Erythroblast (primary cell): ENCODE measurements at places on chromosomes 12 and 14.

DNA sequence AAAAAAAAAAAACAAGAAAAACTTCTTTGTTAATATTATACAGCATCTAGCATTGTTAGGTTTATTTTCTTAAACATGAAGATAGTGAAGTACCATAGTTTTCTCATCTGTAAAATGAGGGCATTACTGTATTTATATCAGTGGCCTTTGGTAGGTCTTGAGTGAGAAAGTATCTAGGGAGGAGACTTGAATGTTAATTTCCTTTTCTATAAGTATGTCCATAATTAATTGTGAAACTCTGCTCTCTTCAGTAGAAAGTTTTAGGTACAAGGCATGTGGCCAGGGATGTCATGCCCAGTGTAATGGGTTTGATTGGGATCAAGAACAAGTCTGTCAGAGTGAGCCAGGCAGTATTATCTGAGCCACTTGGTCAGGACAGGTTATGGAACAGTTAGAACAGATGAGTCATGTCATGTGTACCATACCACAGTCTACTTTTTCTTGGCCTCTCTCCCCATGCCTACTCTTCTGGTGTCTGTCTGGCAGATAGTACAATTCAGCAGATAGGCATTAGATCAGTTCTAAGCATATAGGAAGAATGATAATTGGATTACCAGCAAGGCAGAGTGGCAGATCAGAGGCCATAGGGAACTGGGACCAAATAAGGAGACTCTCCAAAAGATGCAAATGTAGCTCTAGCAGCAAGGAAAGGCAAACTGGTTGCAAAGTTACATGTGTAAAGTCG lies 30.4 kb downstream of the FBXO34 start:
- DNase-seq: peak; percentile 92

DNA sequence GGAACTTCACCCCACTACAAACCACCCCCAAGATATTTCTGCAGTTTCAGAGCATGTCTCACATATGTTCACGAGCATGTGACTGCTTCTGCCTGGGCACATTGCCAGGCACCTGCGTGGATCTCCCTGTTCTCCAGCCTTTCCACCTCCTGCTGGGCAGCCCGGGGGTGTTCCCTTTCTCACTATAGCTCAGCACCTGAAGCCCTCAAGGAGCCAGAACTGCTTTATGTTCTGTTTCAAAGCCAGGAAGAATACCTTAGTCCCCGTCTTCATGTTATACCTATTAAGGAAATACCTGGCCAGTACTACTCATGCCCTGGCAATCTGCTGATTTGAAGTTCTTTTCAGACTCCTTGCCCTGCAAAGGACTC lies 4.2 kb upstream of the FGF6 start:
- DNase-seq: no peak

DNA sequence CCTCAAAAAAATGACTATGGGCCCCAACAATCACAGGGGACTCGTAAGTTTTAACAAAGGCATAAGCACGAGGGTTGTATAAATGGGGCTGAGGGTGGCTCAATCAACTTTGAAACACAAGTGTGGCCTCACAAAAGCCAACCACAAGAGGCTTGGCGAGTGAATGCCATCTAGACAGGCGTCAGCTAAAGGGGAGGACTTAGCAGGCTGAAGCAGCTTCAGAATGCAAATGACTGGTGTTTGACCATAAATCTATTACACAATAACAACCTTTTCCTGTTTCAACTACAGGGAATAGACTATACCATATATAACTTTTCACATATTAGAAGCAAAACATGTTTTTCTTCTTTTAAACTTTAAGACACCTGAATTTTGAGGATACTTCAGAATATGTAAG lies 777.9 kb downstream of the FSCB start:
- no peak for DNase-seq

DNA sequence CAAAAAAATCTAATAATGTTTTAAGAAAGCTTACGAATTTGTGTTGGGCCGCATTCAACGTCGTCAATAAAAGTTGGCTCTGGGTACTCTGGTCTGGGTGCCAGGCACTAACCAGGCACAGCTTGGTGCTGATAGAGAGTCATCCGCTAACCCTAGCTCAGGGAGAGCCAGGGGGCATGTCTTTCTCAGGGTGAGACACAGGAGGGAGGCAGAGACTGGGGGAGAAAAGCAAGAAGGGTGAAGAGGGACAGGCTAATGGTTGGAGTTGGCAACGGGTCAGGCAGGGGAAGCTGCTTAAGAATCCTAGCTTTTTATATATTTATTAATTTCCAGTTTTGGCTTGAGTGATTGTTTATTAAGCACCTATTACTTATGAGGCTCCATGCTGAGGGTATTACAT lies 105.0 kb downstream of the CMKLR1 start:
- no peak for DNase-seq

GRCh38 chr12:85484387-85484786 lies 204.4 kb downstream of the ALX1 start:
- no peak for DNase-seq

- DNase-seq: peak; percentile 45
Observed at GRCh38 chr14:103002578-103003350, 54.6 kb downstream of the CDC42BPB start.
